ENCODE measurements at places on chromosomes 7 and 10. TPM values are rescaled to one million over a fixed set of nuclear protein-coding genes. Genes with fewer than 3 reads are reported as not detected.

GRCh38 chr10:17092986-17093803 lies 36.4 kb downstream of the CUBN start:
- DNase-seq, result no peak

- DNase-seq, result no peak
Observed at GRCh38 chr10:14592566-14592965, 182.1 kb downstream of the FAM107B start.

DNA sequence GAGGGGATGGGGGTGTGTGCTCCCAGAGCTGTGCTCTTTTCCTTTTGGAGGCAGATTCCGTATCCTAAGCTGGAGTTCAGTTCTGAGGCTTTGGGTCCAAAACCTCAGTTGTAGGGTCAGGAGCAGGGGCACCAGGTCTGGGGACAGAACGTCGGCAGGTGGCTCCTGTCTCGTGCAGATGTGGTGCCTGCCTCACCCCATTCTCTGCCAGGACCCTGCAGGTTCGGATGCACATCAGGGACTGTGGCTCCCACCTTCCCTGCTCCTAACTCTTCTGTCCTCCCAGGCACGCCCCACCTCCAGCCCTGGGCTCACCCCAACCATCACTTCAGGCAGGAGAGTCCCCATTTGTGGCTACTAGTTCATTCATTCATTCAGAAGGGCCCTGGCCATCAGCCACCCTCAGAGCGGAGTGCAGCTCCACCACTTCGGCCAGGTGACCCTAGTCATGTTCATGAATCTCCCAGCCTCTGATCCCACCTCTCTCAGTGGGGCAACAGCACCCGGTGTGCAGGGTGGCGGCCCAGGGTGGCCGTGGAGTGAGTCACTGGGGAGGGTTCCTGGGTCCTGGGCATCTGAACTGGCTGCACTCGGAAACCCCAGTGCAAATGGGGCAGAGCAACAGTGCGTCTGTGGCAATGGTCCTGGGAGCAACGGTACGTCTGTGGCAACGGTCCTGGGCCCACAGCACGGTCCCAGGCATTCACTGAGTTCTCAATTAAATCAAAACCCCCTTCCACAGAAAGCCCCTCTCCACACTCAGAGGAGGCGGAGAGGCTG lies 100.8 kb upstream of the FAM20C start:
- no peak for DNase-seq

DNA sequence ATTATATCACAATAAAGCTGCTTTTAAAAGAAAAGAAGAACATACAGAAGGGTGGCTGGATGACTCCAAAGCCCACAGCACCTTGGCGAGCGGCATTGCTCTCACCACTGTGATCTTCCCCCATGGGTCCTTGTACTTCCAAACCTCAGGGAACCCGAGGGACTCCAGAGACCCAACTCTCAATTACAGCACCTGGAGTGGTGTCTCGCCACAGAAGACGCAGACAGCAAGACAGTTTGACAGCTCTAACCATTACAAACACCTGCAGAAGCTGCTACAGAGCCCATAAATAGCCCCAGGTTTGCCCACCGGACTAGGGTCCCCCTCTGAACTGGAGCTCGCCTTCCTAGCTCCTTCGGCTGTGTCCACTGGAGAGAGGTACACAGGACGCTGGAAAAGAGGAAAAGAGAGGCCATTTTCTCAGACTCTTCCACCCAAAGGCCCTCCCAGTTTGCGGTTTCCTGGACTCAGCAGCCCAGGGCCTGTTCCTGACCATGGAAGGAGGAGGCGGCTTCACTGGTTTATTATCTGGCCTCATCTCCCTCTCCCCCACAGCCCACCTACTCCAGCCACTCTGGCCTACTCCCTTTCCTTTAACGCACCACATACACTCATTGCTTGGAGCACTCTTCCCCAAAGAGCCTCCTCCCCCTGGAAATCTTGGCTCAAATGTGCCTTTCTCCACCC lies 1.9 kb downstream of the PIK3AP1 start:
- no peak for DNase-seq

GRCh38 chr7:80637911-80638765 lies at the start of gene CD36:
TSS of gene CD36 (plus strand) at chr7:80638642. CDS start at chr7:80646741, 8,099 bp downstream.
- no peak for DNase-seq

DNA sequence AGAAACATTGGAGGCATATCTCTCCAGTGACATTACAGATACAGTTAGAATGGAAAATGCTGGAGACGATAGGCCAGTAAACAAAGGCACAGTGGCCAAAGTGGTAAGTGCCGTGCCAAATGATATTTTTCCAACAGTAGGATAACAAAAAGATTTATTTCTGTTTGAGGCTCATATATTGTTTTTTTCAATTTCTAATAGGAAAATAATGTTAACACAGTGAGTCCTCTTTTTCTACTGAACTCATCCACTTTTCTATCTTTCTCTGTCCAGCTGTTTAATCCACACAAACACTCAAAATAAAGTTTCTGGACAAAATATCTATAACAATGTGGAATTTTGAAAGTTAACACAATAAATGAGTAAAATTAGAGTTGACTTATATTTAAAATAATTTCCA lies 201.3 kb downstream of the SEMA3E start:
- no peak for DNase-seq

- no peak for DNase-seq
Observed at GRCh38 chr7:2065528-2065927, 167.2 kb downstream of the MAD1L1 start.

Gene KIFBP
- total RNA-seq, result 65.1 TPM

DNA sequence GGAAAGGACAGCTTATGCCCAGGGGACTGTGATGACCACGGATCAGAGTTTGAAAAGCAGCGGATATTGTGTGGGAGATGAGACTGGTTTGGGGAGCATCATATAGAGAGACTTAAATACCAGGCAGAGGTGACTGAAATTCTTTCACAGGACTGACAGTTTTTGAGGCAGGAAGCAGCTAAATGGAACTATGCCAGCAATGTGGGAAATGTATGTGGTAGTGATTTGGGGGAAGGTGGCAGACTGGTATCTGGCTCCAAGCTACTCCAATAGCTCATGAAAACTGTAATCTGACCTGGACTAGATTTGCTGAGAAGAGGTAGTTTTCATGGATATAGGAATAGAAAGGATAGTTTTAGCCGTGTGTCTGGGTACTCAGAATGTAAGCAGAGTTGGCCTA lies 592.6 kb downstream of the REEP3 start:
- no peak for DNase-seq

GRCh38 chr10:132708441-132708840 lies 77.5 kb downstream of the NKX6-2 start:
- DNase-seq, result no peak

Gene SMO
- 1.8 TPM for total RNA-seq

- no peak for DNase-seq
Observed at GRCh38 chr7:67022511-67022910, 25.9 kb downstream of the TYW1 start.

Gene ATOH7
- 0.11 TPM for total RNA-seq

DNA sequence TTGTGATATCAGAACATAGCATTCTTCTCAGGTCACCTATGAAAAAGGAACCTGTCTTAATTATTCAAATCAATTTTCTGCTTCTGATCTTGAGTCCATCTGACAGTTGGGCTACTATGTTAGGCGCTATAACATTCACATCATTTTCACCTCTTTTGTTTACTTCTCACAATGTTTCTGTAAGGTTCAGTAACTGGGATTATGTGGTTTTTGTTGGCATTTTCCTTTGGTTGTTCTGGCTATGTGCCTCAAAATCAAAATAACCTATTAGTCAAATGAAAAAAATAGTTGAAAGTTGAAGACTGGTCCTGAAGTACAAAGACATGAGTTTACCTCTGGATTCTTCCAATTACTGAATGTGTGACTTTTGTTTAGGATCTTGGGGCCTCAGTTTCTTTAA lies 221.3 kb upstream of the SMIM30 start:
- DNase-seq, result peak; percentile 3

- DNase-seq, result no peak
Observed at GRCh38 chr7:138878856-138879255, 80.9 kb upstream of the ATP6V0A4 start.

- DNase-seq, result no peak
Observed at GRCh38 chr10:79385804-79386531, 38.7 kb downstream of the PPIF start.

DNA sequence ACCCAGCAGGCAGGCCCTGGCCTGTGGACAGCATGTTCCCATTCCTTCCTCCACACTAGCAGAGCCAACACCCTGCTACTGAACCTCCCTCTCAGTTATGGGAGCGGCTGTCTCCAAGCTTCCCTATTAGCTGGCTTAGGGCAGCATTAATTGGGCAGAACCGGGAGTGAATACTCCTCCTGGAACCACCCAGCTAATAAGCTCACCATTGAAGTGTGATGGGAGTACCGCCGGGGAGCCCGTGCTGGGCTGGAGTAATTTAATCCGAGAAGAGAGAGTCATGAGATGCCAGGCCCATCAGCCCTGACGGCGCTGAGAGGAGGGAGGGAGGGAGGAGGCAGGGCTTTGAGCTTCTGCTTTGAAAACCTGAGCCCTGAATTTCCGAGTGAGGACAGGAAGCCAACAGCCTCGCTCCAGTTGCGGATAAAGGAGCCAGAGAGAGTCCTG lies 31.8 kb upstream of the ELFN1 start:
- DNase-seq, result no peak

Gene SPDYE2
- total RNA-seq, result not detected

GRCh38 chr10:121935702-121936101 lies 7.9 kb upstream of the ATE1 start:
- DNase-seq, result no peak

Gene ERVW-1
- not detected for total RNA-seq

Gene TRUB1
- total RNA-seq, result 36.6 TPM

- DNase-seq, result no peak
Observed at GRCh38 chr7:157903710-157904109, 566.9 kb downstream of the DNAJB6 start.

DNA sequence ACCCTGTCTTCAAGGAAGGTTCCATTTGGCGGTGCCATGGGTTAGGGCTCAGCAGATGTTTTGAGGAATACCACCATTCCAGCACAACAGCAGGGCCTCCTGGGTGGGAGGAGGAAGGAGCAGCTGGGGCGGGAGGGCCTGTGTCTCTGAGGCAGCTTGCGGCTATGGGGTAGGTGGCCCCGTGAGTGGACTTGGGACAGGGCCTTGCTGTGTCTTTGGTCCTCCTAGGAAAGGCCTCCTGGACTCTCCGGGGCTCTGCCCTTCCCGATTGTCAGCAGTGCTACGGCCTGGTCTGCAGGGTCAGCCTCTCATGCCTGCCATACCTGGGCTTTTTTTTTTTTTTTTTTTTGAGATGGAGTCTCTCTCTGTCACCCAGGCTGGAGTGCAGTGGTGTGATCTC lies 96.7 kb downstream of the PAXIP1 start:
- no peak for DNase-seq

DNA sequence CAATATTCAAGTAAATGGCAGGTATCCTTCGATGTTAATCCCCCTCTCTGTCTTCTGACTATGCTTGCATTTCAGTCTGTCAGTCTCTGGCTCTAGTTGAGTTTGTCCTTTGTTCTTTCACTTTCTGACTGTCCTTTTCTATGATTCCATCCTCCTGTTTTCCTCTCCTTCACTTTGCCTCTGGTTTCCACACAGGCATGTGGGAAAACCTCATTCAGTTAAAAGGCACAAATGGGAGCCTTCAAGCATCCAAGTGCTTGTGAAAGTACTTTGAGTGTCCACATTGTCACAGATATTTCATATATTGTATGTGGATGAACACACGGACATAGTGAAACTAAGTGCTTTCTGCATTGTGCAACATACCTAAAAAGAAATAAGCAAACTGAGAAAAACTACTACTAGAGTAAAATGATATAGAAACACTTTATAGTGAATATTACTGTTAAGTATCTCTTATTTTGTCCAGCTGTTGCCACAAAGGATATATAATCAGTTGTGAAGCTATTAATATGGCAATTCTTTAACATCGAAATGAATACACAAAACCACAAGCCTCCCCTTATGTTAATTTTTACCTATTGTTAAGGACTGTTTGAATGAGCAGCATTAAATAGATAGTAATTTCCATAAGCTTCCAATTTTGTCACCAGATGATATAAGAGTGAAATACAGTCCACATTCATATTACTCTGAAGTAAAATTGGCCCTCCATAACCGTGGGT lies 71.7 kb downstream of the NRBF2 start:
- peak; percentile 3 for DNase-seq

DNA sequence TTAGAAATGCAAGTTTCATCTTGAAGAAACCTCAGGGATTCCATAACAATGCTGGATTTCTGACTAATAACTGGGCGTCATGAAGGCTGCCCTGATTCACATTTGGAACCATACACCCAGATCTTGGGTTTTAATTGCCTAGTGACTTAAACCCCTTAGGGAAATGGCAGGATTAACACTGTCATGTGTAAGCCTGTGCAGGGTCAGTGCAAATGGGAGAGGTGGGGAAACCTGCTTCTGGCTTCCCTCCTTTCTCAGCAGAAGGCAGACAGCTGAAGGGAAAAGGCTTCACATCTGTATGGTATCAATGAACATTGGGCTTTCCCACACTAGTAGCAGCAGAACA lies 364.2 kb downstream of the ANKRD30A start:
- no peak for DNase-seq
